CD14-positive monocyte (primary cell): ENCODE measurements at places on chromosomes 4 and X. TPM values are rescaled to one million over a fixed set of nuclear protein-coding genes. Genes with fewer than 3 reads are reported as not detected.
A peak's percentile ranks its signal among the peaks of the same experiment; 100 is the strongest.

The SUPT20HL1 gene
- polyA plus RNA-seq = not detected

The NR0B1 gene
- not detected in 2 replicates for polyA plus RNA-seq

- no peak for DNase-seq
Observed at GRCh38 chrX:121958886-121959285, 911.5 kb downstream of the GLUD2 start.

The CENPVL1 gene
- polyA plus RNA-seq = not detected

The NUDT10 gene
- polyA plus RNA-seq = not detected

- peak; percentile 50 for DNase-seq
Observed at GRCh38 chrX:47143894-47144625, 442 bp downstream of the NDUFB11 start.

DNA sequence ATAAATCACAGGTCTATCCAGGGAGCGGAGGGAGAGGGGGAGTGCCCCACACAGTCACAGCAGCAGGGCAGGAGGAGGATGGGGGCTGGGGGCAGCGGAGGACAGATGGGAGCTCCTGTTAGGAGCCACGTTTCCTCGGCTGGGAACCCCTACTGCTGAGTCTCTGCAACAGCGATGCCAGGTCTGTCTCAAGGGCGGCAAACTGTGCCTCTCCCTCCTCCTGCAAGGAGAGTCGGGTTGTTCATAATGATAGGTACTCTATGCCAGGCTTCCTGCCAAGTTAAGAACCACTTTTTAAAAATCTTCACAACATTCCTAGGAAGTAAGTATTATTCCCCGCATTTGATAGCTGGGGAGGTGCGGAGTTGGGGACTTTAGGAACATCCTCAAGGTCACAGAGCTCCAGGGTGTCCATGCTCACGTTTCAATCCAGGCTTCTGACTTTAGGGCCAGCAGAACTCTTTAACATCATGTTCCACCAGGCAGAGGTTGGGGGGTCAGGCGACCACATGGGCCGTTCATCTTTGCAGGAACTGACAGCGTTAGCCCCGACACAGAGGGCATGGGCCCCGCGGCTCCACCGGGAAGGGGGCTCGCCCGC lies 98.3 kb upstream of the MAML3 start:
- DNase-seq = no peak

The CENPVL2 gene
- polyA plus RNA-seq = not detected

The FAM199X gene
- 5.0 TPM for polyA plus RNA-seq

- no peak for DNase-seq
Observed at GRCh38 chr4:149345424-149345823, 470.2 kb downstream of the IQCM start.

DNA sequence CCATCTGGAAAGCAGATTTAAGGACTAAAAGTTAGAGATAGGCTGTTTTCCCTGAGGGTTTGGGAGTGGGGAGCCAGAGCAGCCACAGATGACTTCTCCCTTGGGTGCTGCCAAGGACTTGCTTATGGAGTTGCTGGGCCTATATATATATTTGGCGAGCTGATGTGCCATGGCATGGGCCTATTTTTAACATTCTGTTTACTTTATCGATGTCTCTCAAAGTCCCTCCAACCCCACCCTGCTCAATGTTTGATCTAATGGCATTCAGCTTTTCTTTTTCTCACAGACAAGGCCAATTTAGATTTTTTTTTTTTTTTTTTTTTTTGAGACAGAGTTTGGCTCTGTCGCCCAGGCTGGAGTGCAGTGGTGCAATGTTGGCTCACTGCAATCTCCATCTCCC lies 6.1 kb upstream of the CUL4B start:
- no peak for DNase-seq

The UGT8 gene
- polyA plus RNA-seq = not detected

The ATP1B4 gene
- not detected for polyA plus RNA-seq

The CXorf51B gene
- not detected for polyA plus RNA-seq

- DNase-seq = no peak
Observed at GRCh38 chrX:38820751-38821150, 19.5 kb downstream of the MID1IP1 start.

DNA sequence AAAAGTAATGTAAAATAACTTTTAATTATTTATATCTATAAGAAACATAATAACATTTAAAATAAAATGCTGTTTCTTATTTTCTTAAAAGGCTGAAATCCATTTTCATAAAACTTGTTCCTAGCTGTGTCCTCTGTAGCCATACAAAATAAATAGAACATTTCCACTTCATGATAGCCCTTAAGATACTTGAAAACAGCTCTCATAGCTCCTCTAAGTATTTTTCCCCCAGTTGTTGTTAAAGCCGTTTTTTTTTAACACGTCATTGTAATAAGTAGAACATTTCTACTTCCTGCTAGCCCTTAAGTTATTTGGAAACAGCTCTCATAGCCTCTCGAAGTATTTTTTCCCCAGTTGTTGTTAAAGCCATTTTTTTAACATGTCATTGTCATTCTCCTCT lies 97.3 kb upstream of the SOX3 start:
- no peak for DNase-seq

GRCh38 chr4:2416564-2417225 lies 1.8 kb downstream of the ZFYVE28 start:
- peak; percentile 42 for DNase-seq

DNA sequence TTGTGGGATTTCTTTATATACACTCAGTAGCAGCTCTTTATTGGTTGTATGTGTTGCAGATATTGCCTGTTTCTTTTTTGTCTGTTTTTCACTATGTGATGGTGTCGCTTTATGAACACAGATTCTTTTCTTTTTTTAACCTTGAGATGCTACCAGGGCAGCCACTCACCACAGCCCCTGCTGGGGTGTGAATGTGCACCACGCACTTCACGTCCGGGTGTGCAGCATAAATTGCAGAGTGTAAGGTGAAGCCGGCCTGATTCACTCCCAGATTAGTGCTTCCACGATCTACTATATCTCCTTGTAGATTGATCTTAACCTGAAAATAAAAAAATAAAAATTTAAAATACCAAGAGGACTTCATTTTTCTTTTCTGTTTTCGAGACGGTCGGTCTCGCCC lies 71.4 kb downstream of the FAM193A start:
- DNase-seq = no peak

GRCh38 chrX:50704360-50704759 lies 109.6 kb downstream of the SHROOM4 start:
- DNase-seq = no peak

DNA sequence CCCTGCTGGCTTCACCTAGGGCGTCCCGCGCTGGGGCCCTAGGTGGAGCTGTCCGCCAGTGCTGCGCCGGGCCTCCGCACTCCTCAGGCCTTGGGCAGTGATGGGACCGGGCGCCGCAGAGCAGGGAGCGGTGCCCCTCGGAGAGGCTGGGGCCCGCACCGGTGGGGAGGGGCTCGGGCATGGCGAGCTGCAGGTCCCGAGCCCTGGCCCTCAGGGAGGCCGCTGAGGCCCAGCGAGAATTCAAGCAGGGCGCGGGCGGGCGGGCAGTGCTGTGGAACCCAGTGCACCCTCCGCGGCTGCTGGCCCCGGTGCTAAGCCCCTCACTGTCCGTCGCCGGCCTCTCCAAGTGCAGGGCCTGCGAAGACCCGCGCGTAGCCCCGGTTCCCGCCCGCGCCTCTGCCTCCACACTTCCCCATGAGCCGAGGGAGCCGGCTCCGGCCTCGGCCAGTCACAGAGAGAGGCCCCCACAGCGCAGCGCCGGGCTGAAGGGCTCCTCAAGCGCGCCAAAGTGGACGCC lies 565.1 kb upstream of the NDST4 start:
- DNase-seq = no peak

The RPL36A gene
- 1,426 and 2,390 TPM in 2 replicates for polyA plus RNA-seq

DNA sequence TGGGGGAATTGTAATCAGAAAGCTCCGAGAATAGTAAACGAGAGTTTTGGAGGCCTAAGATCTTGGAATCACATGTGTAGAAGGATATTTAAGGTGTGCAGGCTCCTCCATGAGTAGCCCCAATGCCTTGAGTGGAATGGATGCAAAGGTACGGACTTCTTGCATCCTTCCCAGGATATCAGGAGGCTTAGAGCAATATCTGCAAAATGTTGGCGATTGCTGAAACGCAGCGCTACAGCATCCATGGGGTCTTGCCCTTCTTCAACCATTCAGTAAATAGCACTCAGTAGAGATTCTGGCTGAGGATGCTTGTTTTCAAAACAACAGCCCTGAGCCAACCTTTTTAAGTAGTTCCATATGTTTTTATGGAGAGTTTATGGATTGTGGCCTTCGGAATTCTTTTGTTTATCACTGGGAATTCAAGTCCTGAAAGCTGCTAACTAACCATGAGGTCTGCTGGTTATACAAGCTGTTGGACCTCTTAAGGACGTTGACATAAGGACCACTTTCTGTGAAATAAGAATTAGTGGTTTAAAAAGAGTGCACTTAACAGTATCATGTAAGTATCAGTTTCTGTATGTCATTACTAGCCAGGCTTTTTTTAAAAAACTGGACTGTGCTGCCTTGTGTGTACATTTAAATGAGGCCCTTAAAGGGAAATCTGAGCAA lies 228.8 kb upstream of the PGRMC2 start:
- no peak for DNase-seq

The UGT2B17 gene
- polyA plus RNA-seq = not detected in 2 replicates

DNA sequence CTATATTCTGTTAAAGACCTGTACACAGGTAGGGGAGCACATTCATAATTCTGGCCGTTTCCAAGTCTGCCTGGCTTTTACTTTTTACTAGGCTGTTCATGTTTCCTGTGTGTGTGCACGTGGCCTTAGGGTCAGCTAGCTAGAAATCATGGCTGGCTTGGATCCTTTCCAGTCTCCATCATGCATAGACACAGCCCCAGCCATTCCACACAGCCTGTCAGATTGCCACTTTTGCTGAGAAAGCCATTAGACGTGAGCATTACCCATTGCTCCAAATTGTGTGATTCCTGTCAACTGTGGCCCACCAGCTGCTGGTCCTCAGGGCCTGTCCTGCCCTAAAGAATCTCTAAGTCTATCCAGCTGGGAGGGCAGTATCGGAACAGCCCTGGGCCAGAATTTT lies 11.4 kb upstream of the SORCS2 start:
- DNase-seq = no peak

The GNL3L gene
- 20.7 TPM for polyA plus RNA-seq

GRCh38 chr4:150070464-150071170 lies 7.6 kb upstream of the DCLK2 start:
- no peak for DNase-seq

DNA sequence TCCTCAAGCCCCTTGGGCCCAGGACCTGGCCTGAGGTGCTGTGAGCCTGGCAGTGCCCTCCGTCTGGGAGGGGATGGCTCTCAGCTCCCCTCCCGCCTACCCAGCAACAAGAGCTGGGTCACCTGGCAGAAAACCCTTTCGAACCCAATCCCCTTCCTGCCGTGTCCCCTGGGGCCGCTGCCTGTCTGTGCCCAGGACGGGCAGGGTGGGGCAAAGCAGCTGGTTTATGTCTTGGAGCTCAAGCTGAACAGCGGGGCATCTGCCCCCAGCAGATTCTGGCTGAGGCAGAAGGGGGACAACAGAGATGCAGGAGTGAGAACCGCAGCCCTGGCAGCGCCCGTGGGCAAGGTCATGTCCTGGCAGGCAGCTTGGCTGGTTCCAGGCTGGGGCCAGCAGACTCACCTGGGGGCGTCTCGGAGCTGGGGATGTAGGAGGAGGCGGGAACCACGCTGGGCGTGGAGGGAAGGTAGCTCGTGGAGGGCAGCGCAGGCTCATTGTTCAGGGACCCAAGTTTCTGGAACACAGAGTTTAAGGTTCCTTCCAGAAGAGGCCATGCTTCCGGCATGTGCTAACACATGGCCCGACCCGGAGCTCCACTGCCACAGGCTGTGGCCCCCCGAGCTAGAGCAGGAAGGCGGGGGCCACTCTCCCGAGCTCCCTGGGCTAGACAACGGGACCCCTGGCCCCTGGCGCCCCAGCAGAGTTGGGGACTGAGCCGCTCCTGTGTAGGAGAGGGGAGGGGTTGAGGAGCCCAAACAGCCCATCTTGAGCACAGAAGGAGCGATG lies 24.2 kb downstream of the NELFA start:
- no peak for DNase-seq

GRCh38 chr4:185859111-185859510 lies 47.1 kb upstream of the SORBS2 start:
- DNase-seq = no peak

DNA sequence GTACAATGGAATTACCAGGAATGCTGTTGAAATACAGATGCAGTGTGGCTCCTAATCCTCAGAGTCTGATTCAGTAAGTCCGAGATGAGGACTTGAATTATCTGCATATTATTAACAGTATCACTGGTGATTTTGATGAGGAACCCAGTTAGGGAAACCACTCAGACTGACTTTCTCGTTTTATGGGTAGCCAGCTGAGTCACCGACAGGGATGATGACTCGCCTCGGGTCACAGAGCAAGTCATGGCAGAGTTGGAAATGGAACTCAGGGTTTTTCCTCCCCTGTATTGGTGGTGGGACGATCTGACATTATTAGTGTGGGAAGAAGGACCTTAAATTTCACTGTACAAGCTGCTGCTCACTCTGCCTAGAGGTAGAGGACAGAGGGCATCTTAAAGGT lies 51.3 kb downstream of the RTL9 start:
- DNase-seq = peak; percentile 4

The GLOD5 gene
- not detected in 2 replicates for polyA plus RNA-seq

- no peak for DNase-seq
Observed at GRCh38 chr4:85557016-85557901, 82.3 kb downstream of the ARHGAP24 start.

DNA sequence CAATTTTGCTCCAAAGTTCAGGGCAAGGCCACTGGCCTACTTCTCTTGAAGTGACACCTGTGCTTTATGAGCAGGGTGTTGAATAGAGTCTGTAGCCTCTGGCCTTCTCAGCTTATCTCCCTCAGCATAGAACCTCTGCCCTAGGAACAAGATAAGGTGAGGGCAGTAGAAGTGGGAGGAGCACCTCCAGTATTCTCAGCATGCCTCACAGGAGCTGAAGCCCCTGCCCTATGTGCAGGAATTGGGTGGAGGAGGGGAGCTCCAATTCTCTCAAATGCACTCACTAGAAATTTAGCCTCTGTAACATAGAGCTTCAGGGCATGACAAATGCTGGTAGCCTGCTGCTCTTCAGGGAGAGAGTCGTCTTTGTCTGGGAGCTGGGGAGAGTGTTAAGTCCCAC lies 479.3 kb downstream of the IL1RAPL1 start:
- DNase-seq = no peak

DNA sequence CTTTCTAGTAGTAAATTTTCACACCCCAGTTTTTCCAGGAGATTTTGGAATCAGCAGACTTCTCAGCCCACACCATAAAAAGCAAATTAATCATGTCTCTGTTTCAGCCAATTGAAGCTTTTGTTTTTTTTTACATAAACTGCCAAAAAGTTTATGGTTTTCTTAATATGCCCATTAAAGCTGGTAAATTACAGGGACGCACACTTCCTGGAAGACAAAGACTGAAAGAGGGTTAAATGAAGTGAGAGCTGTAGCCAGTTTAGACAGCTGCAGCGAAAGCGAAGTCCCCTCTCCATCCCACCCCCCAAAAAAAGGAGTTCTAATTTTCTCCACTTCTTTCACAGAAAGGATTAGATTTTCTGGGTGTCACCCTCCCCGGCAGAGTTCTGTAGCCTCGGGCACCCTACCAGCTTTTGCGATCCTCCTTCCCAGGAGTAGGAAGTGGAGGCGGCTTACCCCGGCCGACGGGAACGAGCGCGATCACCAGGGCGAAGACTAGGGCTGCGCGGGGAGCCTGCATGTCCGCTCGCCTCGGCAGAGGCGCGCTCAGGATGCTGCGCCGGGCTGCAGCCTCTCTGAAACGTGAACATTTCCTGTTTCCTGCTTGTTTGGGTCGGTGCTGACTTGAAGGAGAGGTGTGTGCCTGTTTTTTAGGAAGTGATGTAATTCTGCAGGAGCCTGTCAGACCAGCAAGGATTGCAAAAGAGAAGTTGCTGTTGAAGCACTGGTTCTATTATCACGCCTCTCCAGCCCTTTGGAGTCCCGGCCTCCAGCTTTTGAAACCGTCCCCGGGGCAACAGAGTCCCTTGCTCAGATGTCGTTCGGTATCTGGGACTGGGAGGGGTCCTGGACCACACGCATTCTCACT lies at the start of gene TMEM154:
Gene TMEM154, minus strand, starts transcription at position 584 of the 868 bp plus-strand sequence. Its CDS starts 64 bp downstream, at position 520.
- DNase-seq = peak; percentile 86
